ENCODE measurements at places on chromosomes 12 and 14.

- no peak for DNase-seq
Measured at GRCh38 chr12:4283512-4284255, 10.1 kb downstream of the CCND2 start.

DNA sequence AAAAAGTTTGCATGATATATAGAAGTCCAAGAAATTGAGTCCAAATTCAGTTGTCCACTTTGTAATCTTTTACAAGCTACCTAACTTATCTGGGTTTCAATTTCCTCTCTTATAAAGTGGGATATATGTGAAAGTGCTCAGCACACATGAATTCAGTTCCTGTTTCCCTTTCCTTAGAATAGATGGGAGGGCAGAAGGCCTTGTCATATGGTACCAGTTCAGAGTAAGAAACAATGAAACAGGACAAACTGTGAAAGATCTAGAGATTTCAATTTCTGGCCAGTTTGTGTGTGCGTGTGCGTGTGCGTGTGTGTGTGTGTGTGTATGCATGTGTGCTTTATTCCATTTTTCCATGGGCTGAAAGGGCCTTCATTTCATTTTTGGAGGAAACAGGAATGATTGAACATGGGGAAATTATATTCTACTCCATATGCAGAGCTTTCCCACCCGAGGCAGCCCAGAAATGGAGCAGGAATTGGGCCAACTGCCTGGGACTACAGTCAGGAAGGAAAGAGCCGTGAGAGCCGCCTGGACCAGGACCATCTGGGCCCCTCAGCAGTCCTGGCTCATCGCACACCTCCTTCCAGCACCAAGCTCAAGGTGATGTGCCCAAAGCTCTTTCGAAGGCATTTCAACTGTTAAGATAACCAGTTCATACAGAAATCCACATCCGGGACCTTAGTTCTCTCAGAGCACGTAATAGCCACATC is 183.2 kb downstream of the EPS8 start:
- no peak for DNase-seq

- no peak for DNase-seq
Measured at GRCh38 chr12:13957576-13957975, 23.8 kb downstream of the GRIN2B start.

DNA sequence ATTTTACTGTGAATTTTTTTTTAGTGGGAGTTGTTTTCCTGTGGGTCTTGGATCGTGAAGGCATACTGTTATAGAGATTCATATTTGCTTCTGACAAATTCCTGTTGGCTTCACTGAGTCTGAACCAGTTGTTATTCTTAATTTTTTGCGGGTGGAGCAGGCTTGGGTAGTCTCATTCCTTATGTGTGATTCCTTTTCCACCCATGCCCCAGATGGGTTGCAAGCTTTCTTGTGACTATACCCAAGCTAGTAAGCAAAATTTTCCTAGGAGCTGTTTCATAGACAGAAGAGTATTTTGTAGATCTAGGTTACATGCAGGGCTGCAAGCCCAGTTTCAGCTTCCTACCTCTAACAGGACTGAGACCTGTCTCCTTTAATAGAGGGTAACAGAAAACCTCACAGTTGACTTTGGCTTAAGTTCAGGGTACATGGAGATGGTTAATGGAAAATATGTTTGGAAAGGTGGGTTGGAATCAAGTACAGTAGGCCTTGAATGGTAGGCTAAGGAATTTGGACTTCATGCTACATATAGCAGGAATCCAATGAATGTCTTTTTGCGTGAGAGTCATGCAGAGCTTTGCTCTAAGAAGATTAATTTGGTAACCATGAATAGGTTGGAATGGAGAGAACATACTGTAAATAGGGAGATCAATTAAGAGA is 29.0 kb downstream of the TRMT5 start:
- no peak for DNase-seq

- peak; percentile 19 for DNase-seq
Measured at GRCh38 chr12:43444940-43445564, 107.0 kb downstream of the ADAMTS20 start.

- DNase-seq: no peak
Measured at GRCh38 chr12:2083561-2083960, 30.8 kb downstream of the CACNA1C start.

DNA sequence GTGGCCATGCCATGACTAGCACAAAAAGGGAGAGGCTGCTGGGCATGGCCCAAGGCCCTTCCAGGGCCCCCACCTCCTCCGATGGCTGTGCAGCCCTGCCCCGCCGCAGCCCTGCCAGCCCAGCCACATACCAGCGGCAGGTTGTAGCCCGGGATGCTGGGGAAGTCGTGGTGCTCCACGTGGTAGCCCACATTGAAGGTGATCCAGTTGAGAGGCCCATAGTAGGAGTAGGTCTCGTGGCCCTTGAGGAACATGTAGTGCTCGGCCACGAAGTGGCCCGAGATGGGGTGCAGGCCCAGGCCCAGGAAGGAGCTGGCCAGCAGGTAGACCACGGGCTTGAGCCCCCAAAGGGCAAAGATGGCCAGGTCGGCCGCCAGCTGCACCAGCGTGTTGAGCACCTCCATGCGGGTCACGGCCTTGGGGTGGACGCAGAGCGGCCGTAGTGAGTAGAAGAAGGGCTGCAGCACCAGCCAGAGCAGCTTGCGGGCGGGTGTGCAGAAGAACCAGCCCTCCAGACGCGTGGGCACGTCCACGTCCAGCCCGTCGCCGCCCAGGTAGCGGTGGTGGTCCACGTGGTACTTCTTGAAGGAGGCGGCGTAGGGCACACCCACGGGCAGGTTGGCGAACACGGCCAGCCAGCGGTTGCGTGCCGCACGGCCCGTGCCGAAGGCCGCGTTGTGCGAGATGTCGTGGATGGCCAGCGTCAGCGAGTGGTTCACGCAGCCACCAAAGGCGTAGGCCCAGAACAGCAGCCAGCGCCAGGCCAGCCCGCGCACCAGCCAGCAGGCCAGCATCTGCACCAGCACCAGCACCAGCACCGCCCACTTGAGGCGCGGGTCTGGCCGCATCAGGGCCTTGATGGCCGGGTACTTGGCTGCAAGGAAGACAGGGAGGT is 10.4 kb downstream of the DEGS2 start:
- DNase-seq: no peak

DNA sequence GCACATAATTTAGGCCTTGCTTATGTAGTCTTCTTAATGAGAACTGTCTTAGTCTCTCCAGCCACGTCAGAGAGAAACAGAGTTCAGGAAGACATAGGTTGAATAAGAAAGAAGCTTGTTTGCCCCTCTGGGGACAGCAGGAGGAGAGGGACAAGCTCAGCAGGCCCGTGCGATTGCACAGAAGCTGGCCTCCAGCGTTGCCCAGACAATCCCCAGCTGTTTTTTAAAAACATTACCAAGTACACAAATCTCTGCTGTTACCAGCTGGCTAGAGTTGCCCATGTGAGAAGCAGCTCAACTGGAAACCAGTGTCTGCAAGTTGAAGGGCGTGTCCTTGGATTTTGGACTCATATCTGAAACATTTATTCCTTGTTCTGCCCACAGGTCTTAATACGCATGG is 232.6 kb downstream of the EFCAB11 start:
- no peak for DNase-seq

- no peak for DNase-seq
Measured at GRCh38 chr14:101962503-101962874, 1.9 kb upstream of the DYNC1H1 start.

- no peak for DNase-seq
Measured at GRCh38 chr12:56987011-56987410, 19.3 kb downstream of the ZBTB39 start.

DNA sequence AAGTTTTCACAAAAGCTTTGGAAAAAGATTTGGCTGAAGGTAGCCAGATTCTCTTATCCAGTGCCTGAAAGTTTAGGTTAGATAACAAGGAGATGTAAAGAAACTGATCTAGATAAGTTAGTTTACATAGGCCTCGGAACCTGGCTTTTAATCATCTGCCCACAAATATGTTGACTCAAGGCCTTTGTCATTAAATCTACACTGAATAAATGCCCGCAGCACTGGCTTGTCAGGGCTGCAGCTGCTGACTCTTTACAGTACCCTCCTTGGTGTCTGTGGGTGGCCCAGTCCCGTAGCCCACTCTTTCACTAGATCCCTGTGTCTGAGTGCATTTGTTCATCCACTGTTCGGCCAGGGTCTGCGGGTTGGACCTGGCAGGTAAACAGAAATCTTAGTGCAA is 58.0 kb downstream of the TMEM116 start:
- no peak for DNase-seq

DNA sequence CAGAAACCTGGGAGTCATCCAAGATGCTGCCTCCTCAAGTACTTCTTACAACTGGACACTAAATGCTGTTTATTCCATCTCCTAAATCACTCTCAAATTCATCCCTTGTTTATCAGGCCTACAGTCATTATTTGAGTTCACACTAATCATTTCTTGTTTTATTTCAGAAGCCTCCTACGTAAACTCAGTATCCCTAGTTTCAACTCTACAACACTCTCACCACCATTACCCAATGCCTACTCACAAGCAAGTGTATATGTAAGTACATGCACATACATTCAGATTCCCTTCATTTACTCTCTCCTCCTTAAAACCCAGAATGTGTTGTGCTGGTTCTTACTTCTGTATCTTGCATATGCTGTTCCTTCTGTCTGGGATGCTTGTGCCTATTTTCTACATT is 43.0 kb downstream of the DDHD1 start:
- no peak for DNase-seq

- no peak for DNase-seq
Measured at GRCh38 chr12:75315518-75315917, 14.6 kb downstream of the CAPS2 start.

- no peak for DNase-seq
Measured at GRCh38 chr14:101125719-101126651, 222.5 kb upstream of the RTL1 start.

- DNase-seq: no peak
Measured at GRCh38 chr12:120079411-120080400, 36.8 kb downstream of the RAB35 start.

DNA sequence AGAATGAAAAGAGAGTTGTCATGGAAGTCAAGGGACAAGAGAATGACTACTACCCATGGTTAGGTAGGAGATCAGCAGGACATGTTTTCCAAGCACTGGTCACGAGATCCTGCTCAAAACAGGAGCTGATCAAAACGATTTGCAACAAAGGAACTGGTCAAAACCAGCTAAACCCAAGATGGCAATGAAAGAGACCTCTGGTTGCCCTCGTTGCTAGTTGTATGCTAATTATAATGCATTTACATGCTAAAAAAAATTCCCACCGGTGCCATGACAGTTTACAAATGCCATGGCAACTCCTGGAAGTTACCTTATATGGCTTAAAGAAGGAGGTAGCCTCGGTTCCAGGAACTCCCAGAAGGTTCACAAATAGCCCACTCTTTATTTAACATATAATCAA is 95.0 kb upstream of the OTX2 start:
- DNase-seq: no peak

DNA sequence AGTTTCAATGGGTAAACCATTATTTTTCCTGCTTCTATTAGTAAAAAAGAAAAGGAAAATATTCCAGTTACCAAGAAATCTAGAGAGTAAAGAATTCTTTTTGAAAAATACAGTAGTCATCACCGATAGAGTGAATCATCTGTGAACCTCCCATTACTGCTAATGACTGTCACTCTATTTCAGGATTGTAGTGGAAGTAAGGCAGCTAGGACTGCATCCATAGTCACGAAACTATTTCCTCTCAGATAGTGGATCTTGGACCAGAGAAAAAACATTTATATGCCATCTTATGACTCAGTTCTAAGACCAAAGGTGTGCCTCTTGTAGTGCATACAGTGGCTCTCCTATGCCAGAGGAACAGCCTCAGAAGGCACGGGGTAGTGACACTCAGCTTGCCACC is 173.9 kb upstream of the PLEKHA5 start:
- no peak for DNase-seq

GRCh38 chr14:94136575-94137331 is 7.3 kb upstream of the IFI27L2 start:
- peak; percentile 73 for DNase-seq
